ENCODE measurements at places on chromosomes 1 and 21. TPM values are rescaled to one million over a fixed set of nuclear protein-coding genes. Genes with fewer than 3 reads are reported as not detected.

The GPR25 gene
- polyA plus RNA-seq: not detected

The SPRR2G gene
- polyA plus RNA-seq: not detected

The TSPEAR gene
- 0.09 TPM for polyA plus RNA-seq

The GPR153 gene
- 1.1 TPM for polyA plus RNA-seq

The CSF3R gene
- 1.4 TPM for polyA plus RNA-seq

The PARP1 gene
- polyA plus RNA-seq: 37.9 TPM

The C2CD2 gene
- 7.6 TPM for polyA plus RNA-seq

The FCGR2B gene
- 4.0 TPM for polyA plus RNA-seq

The CFAP45 gene
- polyA plus RNA-seq: 14.2 TPM

The GSTM5 gene
- 9.1 TPM for polyA plus RNA-seq

The TIAM1 gene
- polyA plus RNA-seq: 4.6 TPM

The CNKSR1 gene
- 8.8 TPM for polyA plus RNA-seq

The LORICRIN gene
- not detected for polyA plus RNA-seq

The C21orf91 gene
- polyA plus RNA-seq: 2.5 TPM

The PPFIA4 gene
- 5.2 TPM for polyA plus RNA-seq

The ARHGAP30 gene
- 1.2 TPM for polyA plus RNA-seq

The KRTAP10-4 gene
- polyA plus RNA-seq: not detected

The KCNE2 gene
- 0.80 TPM for polyA plus RNA-seq

The PYHIN1 gene
- polyA plus RNA-seq: 0.30 TPM

The TRPM2 gene
- polyA plus RNA-seq: 2.0 TPM

The OR6K3 gene
- polyA plus RNA-seq: not detected

The LRRC42 gene
- polyA plus RNA-seq: 25.6 TPM

The LIX1L gene
- 10.0 TPM for polyA plus RNA-seq

The IL6R gene
- 6.2 TPM for polyA plus RNA-seq

The PIGR gene
- 187 TPM for polyA plus RNA-seq

The NBPF20 gene
- 0.69 TPM for polyA plus RNA-seq

The C1orf74 gene
- polyA plus RNA-seq: 2.5 TPM

The OSCP1 gene
- polyA plus RNA-seq: 27.8 TPM

The PTGS2 gene
- polyA plus RNA-seq: 1.5 TPM

The SH2D5 gene
- polyA plus RNA-seq: 0.19 TPM

The CCDC27 gene
- polyA plus RNA-seq: not detected

The RGS7 gene
- 3.6 TPM for polyA plus RNA-seq
